ENCODE measurements at places on chromosomes 1 and 21. TPM values are rescaled to one million over a fixed set of nuclear protein-coding genes. Genes with fewer than 3 reads are reported as not detected.

GRCh38 chr1:145705622-145706021 lies 1.5 kb downstream of the PDZK1 start:
- no peak for DNase-seq

DNA sequence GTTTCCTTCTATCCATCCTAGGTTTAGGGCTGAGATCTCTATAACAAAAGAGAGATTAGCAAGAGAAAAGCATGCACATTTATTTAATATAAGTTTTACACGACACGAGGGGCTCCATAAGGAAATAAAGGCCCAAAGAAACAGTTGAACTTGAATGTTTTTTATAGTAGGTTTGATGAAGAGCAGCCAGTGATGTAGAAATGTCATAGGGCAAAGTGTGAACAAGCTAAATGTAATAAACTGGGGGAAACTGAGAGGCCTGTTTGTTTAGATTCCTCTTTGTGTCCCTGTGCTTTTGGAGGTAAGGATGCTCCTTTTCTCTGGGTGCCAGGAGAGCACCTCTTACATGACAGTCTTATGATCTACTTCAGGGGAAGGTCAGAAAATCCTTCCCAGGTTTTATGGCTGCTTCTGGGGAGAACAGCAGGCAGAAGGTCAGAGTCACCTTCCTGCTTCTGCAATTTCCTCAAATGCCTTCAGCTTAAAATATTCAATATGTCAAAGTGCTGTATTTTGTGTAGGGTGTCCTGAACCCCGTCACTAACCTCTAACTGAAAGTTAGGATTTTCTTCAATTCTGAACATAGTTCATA lies 9.5 kb upstream of the HORMAD1 start:
- no peak for DNase-seq

GRCh38 chr21:45975020-45975666 lies 6.4 kb upstream of the COL6A1 start:
- no peak for DNase-seq

DNA sequence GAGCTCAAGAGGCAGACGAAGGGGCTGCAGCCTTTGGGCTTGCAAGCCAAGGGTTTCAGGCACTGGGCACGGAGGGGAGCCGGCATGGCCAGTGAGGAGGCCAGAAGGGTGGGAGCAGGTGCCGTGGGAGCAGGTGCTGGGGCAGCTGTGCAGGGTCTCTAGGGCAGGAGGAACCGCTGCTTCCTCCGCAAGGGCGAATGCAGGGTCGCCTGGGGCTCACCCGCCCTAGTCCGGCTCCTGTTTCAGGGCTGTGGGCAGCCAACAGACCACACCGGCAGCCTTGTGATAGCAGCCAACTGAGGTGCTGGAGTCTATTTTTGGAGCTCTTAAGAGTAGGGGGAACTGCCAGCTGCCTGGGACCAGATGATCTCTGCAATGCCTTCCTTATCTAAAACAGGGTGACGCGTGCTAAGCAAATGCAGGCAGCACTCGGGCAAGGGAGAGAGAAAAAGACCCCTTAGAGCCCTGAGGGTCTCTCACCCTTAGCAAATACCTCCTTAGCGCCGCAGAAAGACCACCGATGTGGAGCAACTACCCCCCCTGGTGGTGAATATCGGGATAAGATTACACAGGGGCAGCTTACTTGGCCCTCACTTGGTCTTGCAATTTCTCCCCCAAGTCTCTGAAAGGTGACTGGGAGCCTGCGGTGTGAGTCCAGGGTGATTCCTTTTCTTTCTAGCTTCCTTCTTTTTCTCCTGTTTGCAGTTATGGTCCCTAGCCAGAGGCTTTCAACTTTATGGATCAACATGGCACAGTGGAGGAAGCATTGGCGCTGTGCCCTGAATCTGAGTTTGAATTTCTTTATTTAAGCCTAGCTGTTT lies 20.7 kb upstream of the MAPKAPK2 start:
- no peak for DNase-seq

MYBPH gene
- total RNA-seq = not detected

CLEC20A gene
- not detected for total RNA-seq
